ENCODE measurements at places on chromosomes 4 and X.

DNA sequence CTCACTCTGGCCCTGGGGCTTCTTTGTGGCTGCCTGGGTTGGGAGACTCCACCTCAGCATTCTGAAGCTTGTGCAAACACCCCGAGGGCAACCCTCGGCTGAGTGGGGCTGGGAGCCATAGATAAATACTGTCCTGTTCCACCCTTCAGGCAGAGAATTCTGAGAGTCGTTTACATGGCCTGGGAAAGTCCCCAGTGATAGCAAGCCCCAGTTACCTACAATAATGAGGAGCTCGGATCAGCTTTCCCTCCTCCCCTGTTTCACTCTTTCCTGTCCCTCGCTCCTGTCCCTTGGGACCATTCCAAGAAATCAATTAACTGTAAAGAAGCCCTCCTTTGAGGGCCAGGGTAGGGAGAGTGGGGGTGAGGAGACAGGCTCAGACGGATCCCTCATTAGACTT is 31.6 kb upstream of the DDX3X start:
- DNase-seq: no peak

GRCh38 chr4:72107456-72107855 is 75.7 kb downstream of the NPFFR2 start:
- DNase-seq: no peak

DNA sequence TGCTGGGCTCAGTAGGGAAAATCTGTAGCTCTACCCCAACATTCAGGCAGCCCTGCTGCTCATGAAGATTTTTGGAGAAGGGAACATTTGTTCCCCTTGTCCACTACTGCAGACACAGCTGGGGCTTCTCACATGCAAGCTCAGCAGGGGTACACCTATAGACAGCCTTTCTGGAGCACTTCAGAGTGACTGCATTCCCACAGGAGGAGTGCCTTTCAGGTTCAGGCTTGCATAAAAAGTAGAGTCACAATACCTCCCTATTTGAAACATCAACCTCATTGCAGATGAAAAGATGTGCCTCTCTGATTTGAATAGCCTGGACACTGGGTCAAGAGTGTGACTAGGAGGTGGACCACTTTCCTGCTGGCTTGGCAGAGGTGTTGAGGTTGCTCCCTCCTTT is 53.3 kb upstream of the NAP1L2 start:
- DNase-seq: no peak

DNA sequence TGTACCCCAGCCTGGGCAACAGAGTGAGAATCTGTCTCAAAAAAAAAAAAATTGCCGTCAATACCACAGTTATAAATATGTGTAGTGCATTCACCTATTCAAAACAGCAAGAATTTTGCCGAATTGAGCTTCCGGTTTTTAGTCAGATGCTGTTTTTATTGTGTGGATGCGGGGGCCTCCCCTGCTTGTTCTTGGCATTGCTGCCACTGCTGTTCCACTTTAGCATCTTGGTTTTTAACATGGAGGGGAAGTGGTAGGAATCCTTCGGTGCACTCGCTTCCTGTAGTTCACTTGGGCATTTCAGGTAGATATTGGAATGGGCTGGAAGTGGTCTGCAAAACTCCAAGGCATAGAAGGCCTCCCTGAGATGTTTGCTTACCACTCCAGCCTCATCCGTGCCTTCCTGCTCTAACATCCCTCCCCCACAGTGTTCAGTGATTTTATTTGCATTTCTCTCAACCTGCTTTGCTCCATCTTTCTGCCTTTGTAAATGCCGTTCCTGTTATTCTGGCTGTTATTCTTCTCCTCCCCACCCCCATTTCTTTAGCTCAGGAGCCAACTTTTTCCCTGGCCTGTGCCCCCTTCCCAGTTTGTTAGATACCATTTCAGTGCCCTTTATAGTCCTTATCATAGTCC is 25.5 kb downstream of the MOB1B start:
- no peak for DNase-seq

GRCh38 chrX:21438792-21439191 is 64.6 kb downstream of the CNKSR2 start:
- DNase-seq: no peak

DNA sequence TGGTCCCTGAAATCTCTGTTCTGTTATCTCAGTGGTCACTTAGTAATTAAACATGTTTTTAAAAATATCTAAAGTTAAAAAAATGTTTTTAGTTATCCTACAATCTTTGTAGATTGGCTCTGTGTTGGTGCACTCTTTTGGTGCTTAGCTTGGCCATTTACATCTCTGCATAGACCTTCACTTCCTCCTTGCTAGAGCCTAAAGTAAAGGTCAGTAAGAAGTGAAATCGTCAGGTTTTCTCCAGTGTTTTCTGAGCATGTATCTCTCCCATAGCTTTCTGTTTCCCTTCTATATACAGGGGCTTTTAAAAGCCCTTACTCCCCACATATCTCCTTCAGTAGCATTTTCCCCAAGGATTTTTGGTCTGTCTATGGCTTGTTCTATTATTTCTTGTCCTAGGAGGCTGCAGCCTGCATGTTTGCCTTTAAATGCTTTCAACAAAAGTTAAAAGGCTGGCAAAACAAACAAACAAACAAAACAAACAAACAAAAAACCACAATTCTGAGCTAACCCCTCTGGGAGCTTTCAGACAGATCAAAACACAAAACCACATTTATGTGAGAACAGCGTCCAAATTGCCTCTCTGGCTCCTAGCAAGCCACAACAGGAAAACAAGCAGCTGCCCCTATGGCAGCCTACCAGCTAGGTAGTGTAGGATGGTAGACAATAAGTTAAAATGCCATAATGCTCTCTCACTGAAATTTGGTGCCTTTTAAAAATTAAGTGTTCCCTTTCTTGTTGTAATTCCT is 27.3 kb upstream of the GPRASP2 start:
- no peak for DNase-seq

DNA sequence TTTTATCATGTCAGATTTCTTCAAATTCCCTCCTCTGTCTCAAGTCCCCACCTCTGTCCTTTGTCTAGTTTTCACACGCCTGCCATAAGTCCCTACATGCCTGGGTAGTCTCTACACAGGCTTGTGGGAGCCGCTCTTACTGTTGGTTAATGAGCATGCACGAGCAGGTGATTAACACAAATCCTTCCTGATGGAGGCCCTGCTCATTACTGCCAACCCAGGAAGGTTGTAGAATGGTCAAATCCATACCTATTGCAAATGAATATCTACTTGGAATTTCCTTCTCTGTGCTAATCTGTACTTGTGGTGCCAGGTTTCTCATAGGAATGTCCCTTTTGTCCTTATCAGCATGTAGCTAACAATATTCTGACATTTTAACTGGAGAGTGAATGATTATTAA is 208.4 kb upstream of the HDX start:
- DNase-seq: no peak

- no peak for DNase-seq
Measured at GRCh38 chr4:23333556-23333945, 556.3 kb downstream of the PPARGC1A start.

- DNase-seq: no peak
Measured at GRCh38 chr4:139574641-139575040, 18.6 kb upstream of the SETD7 start.

DNA sequence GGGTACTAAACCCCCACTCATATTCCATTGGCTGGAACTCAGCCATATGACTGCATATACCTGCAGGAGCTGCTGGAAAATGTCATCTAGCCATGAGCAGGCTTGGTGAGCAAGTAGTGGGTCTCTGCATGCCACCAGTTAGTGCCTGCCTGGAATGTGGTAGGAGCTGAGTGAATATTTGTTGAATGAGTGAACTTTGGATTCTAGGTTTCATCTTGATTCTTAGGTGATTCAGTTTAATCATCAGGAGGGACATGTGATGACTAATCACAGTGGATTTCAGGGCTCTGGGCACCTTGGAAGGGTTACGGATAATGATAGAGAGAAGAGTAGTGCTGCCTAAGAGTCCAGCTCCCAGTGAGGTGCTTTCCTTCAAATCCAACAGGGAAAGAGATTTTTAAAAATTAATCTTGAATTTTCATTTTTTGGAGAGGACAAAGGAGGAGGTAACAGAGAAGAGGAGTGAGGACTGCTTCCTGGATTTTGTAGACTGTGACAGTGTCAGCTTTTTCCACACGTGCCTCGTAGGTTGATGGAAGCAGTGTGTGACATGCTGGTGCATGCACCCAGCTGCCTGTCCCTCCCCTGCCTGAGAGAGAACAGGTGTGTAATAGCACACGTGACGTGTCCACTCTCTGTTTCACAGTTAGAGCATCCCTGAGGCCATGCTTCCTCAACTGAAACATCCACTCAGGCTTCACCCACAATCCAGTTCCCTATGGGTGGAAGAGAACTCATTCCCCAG is 30.4 kb downstream of the NHS start:
- no peak for DNase-seq

DNA sequence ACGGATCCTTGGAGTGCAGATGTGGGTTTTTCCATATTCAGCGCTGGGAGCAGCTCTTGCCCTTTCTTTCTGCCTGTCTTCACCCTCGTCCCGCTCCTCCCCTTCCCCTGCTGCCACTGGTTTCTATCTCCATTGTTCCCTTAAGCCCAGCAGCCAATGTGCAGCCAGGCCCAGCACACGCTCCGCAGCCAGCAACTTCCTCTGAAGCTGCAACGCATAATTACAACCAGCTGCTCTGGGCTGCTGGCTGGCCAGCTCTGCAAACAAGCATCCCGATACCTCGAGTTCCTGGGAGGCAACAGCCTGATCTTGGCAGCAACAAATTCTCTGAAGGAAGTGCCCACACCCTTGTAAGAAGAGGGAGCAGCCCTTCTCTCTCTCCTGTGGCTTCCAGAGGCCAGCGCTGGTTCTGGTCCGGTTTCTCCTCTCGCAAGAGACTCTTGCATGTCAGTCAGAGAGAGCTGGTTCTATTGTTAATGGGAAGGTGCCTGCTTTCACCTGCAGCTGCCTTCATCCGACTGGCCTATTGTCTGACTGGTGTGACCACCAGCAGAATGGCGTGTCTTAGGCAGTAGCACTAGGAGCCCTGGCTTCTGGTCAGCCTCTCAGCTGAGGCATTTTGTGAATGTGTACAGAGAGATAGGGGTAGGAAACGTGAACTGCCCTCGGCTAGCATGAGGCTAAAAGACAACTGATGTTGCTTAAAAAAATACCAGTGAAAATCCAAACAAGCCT is 83.8 kb upstream of the MAML3 start:
- no peak for DNase-seq

DNA sequence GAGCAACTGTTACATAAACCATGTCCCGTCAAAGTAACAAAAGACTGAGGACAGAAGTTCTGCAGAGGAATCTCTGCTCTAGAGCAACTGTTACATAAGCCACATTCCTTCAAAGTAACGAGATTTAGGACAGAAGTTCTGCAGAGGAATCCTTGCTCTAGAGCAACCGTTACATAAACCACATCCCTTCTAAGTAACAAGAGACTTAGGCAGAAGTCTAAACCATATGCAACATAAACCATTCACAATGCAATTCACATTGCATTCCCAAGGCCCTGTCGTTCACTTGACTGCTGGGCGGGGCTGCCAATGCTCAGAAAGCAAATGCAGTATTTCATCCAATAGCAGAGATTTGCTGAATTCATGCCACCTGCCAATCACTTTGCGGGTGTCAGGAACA is 124.4 kb upstream of the PUDP start:
- no peak for DNase-seq

DNA sequence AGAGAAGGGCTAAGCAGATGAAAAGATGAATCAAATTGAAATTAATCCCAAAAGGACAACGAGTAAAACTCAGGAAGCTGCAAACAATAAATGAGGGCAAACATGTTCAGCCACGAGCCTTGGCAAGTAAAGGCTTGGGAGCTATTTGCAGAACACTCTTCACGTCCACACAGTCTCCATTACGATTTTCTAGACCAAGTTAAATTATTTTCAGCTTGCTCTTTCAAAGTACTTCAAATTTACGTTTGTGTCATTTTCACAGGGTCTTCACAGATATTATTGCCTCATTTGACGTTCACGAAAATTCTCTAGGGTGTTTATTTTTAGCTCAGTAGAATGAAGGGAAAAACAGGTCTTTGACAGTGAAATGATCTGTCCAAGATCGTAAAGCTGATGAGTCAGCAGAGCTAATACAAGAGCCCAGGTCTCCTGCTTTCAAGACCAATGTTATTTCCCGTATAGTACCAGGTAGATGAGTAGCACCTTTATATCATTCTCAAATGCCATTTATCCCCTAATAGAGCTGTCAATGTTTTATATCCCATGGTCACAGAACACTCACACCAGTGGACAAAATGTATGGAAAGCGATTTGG is 20.9 kb downstream of the KLB start:
- DNase-seq: no peak

DNA sequence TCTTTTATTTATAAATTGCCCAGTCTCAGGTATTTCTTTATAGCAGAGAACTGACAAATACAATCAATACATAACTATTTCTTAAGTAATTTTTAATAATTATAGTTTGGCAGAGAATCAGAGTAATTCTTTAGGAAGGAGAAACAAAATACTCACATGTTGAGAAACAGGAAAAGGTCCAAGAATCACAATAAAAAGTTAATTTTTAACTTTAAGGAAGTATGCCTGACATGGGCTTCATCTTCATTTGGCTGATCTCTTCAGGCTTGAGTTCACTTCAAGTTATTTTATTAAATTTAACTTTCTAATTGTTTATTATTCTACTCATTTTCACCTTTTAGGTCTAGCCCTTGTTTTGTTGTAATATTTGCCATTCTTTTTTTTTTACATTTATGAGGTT is 36.1 kb upstream of the RNF150 start:
- DNase-seq: no peak

GRCh38 chr4:100540131-100540530 is 22.3 kb upstream of the EMCN start:
- no peak for DNase-seq

DNA sequence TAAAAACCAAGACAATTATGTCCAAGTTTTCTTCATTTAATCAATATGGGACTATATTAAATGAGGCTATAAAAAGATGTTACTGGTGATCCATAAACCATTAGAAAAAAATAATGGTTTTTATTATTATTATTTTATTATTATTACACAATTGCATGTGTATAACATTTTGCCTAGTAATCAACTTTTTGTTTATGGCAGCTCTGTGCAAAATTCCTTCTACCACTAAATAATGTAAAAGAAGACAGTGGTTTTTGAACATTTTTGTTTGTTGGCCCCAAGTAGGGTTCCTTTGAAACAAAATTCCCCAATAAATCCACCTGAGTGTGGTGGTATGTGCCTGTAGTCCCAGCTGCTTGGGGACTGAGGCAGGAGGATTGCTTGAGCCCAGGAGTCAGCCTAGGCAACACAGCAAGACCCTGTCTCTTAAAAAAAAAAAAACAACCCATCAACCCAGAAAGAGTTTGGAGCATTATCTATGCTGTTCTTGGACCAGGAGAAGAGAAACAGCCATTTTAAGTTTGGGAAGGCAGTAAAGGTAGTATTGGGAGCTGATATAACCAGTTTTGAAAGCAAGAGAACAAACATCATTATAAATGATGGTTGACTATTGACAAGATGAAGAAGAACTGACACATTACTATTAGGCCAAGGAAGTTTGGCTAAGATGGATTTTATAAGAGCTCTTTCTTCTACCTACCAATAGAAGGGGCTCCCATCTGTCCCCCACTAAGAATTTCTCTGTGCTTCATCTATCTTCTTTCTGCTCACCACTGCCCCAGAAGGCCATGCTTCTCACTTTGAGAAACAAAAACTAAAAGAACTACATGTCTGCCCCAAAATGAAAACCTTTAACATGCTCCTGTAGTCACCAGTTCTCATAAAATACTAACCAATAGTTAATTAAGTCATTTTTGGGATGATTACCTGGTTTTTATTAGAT is 2.2 kb downstream of the TMEM156 start:
- no peak for DNase-seq
